ENCODE measurements at places on chromosomes 1 and 21. TPM values are rescaled to one million over a fixed set of nuclear protein-coding genes. Genes with fewer than 3 reads are reported as not detected.

DNA sequence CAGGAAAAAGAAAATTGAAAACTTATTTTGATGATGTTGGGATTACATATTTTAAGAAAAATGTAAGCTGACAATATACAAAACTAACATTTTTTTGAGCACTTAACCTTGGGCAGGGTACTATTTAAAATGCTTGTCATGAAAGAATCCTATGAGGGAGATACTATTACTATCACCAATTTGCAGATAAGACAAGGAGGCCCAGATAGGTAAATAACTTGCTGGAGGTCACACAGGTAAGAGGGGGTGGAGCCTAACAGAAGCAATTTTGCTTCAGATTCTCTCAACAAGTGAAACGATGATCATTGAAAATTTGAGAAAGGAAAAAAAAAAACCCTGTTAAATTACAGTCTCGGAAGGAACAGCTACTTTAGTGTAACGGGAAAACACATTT, 1.2 kb downstream of the GART start:
- peak; percentile 29 for DNase-seq

DNA sequence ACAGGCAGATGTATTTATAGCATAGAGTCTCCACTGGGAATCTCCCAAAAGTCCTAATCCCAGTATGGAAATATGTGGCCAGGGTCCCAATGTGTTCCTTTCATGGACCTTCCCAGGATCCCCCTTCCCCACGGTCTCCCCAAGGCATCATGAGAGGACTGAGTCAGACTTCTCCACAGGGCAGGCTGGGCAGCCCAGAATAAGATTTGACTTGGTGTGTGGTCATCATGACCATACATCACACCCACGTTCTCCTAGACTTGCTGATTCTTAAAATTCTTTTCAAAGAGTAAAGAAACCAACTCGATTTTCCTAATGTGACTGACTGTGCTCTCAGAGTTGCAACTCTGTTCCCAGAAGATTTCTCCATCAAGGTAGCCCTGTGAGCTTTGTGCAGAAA, 93.9 kb upstream of the CD34 start:
- no peak for DNase-seq

The TMEM53 gene
- total RNA-seq = 4.4 TPM

The B4GALT3 gene
- 39.6 TPM for total RNA-seq

The TXNIP gene
- total RNA-seq = 38.6 TPM

DNA sequence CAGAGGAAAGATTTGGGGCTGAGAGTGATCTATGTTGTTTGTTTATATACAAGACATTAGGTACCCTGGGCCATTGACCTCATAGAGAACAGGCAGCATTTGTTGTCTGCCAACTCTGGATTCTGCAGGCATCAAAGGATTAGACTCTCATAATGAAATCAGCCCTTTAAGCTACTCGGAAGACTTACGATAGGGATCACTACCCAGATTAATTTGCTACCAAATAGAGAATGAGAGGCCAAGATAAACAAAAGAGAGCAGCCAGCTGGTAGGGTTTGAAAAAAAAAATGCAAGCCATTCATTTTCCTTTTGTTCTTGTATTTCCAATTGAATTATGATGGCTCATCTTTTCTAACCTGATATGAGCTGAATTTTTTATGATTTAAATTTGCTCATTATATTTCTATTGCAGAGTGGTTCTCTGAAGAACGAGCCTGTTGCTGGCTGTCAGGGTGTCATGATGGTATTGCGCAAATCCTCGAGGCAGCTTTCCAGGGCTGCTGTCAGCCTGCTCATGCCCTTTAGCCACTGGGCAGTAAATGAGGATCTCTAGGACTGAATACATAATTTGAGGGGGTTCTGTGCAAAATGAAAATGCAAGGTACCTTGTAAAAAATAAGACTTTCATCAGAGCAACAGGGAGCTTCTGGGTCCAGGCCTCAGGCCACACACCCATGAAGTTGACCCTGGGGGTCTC, 116.4 kb upstream of the KCNJ15 start:
- no peak for DNase-seq

The PLEKHG5 gene
- 12.2 TPM for total RNA-seq

DNA sequence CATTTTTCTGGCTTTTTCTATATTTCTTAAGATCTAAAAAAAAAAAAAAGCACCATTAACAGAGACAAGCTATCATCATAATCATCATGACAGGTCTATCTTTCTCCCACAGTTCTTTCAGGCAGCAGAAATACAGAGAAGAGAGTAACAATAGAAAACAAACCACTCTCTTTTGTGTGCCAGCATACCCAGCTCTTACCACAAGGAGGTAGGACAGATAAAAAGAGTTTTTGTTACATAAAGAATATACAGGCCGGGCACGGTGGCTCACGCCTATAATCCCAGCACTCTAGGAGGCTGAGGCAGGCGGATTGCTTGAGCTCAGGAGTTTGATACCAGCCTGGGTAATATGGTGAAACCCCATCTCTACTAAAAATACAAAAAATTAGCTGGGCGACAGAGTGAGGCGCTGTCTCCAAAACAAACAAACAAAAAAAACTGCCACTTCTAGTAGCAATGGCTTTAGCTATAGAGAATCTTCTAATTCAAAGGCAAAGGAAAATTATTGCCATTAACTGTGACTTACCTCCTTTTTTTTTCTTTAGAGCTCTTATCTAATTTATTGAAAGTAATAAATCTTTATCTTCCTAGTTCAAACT, 39.7 kb downstream of the ANKRD13C start:
- DNase-seq = no peak

DNA sequence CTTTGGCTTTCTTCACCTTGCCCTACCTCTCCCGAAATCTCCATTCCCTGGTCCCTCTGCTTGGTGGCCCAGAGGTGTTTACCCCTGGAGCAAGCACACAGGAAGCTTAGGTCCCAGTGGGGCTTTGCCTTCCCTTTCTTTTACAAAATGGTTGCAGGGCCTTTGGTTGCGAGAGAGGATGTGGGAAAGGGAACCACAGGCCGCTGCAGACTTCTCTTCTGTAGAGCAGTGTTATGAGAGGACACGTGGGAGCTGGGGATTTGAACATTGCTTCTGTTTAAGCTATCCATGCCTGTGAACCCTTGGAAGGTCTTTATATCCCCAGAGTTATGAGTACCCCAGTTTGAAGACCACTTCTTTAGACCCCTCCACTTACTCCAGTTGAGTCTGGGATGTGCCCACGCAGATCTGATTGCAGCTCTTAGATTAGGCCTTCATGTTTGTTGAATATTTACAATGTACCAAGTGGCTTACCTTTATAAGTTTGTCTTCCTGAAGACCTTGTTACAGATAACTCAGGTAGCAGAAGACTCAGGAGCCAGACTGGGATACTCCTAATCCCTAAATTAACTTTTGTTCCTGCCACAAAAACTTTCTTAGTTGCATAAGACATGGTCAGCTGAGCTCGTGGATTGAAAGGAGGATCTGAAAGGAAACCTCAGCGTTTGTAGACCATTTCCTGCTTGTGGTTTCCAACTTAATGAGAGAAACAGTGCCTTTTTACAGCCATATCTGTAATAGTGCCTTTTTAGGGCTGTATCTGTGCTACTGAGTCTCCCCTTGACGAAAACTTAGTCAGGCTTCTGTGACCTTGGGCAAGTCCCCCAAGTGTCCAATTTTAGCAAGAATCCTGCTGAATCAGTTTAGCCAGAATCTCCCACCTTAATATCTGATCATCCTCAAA, 21.9 kb upstream of the IVNS1ABP start:
- no peak for DNase-seq

The TEDDM1 gene
- not detected for total RNA-seq

DNA sequence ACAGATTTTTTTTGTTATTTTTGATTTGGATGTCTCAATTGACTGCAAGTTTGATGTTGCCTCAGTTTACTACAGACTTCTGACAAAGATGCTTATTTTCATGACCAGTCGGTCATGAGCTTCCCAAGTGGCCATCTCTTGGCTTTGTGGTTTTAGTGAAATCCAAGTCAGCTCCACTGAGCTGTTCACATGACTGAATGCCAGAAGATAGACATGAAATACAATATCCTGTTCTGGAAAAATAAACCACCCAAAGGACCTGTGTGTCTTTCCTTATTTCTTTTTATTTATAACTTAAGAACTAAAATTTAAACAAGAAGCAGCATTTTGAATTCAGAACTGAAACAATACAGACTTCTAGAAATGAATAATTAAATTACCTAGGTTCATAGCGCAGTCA, 89.3 kb downstream of the HMCN1 start:
- no peak for DNase-seq

DNA sequence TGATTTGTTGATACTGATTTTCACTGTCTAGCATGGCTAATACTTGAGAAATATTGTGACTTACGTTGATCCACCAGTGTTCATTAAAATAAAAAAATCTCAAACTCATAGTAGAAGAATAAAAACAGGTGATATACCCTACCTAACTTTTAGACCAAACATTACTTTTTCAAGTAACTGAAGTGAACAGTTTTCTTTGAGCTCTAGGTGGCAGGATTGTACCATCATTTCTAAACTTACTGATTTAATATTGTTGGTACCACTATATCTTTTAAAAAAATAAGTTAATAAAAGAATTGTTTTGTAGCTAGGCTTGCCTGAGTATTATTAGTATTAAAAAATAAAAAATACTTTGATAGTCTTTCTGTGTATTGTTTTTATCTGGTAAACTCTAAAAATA, 21.5 kb downstream of the CDC73 start:
- no peak for DNase-seq

The FOXO6 gene
- total RNA-seq = 0.59 TPM

The RWDD3 gene
- total RNA-seq = 13.3 TPM

DNA sequence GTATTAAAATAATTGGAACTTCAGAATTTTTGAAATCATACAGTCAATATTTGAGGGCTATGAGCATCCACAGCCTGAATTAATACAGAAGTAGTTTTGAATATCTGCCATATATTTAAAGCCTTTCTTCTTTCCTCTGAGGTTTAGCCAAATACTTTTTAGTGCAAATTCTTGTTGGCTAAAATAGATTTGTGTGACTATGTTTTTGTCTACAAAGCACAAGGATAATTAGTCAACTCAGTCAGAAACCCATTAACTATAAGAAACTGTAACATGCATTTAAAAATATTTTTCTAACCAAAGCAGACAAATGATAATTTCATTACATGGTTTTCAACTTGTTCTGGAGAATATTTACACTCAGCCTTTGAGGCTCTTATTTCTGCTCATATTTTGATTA, 232.1 kb downstream of the TPR start:
- DNase-seq = no peak

The NHLH1 gene
- total RNA-seq = 0.28 TPM

- no peak for DNase-seq
These were observed 28.0 kb upstream of the PRKAA2 start for GRCh38 chr1:56617141-56617540.

- DNase-seq = no peak
These were observed 65.4 kb downstream of the PLEKHA6 start for GRCh38 chr1:204294357-204294756.

DNA sequence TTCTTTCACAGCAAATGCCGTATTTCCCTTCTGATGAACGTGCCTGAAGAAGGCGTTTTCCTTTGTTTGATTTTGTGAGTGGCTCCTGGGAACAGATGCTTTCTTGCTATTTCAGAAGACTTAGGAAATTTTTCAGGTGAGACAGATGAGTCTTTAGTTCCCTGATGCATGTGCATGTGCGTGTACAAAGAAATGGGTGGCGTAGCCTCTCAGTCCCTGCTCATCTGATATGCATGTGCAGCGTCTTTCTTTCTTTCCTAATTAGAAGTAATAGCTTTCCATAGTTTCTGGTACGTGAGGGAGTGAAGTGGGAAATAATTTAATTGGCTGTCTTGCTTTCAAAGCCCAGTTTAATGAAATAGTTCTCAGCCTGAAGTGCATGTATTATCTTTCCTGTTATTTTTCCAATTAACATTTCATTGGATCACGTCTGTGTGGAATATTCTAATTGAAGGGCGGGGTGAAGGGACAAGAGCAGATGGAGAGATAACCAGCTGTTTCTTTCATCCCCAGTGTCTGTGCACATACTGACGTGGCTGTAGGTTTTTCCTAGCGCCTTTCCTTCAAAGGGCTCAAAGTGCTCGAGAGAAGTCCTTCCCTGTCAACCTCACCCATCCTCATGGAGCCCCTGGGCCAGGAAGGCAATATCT, 104.3 kb downstream of the FAM78B start:
- no peak for DNase-seq

- DNase-seq = no peak
These were observed 6.8 kb upstream of the CDC42 start for GRCh38 chr1:22045604-22046228.

The MPL gene
- not detected for total RNA-seq

GRCh38 chr1:241499910-241500309, 19.6 kb downstream of the FH start:
- no peak for DNase-seq

The PLA2G2F gene
- not detected for total RNA-seq

The ANKRD65 gene
- total RNA-seq = 3.2 TPM

- DNase-seq = peak; percentile 66
These were observed 24.6 kb downstream of the PKP1 start for GRCh38 chr1:201307760-201308499.

The CAPN8 gene
- 4.1 TPM for total RNA-seq

- DNase-seq = no peak
These were observed 41.7 kb downstream of the UTP25 start for GRCh38 chr1:209869291-209870149.

GRCh38 chr1:47927165-47927564, 70.0 kb downstream of the TRABD2B start:
- no peak for DNase-seq

The SYPL2 gene
- 0.32 TPM for total RNA-seq

The TSPAN1 gene
- 0.34 TPM for total RNA-seq

The TNFRSF25 gene
- 15.0 TPM for total RNA-seq

DNA sequence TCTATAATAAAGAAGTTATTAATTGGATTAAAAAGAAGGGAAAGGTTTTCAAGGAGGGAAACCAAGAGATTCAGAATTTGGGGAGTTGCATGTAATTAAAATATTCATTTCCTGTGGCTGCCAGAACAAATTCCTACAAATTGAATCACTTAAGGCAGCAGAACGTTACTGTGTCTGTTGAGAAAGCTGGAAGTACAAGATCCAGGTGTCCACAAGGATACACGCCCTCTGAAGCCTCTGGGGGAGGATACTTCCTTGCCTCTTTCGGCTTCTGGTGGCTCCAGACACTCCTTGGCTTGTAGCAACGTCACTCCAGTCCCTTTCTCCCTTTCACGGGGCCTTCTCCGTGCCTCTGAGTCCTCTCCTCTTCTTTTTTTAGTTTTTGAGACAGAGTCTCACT, 67.9 kb downstream of the KAZN start:
- DNase-seq = no peak

DNA sequence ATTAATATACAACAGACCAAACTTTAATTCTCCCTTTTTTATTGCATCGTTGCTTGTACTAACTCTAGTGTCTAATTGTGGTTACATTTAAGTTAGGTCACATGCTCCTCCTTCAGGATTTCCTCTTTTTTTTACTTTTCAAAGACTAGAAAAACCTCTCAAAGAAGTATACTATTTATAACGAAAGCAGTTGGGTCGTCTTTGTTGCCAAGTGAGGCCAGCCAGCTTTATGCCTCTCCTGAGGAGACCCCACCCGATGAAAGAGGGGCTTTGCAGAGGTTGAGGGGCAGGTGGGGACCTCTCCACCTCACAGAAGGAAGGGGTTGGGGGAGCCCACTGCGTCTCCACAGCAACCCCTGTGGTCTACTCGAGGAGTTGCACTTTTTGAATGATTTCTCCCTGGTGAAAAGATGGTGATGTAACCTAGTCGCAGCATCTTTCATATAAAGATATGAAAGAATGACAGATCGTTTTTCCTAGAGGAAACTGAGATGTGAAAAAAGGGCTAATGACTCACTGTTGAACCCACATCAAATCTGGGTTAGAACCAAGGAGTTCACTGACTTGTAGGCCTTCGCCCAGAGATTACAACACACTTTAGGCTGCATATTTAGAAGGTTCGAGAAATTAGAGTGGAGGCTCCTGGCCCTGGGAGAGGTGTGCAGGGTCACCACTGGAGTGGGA, 6.4 kb downstream of the TGFB2 start:
- no peak for DNase-seq

- DNase-seq = no peak
These were observed 69.3 kb downstream of the KCTD3 start for GRCh38 chr1:215636258-215636965.

Data from Caco-2 (cell line).